NCI-H1694 treated with DMSO at 0.1 percent for 48 hours (cell line): ENCODE measurements at places on chromosomes 5 and 9.

DNA sequence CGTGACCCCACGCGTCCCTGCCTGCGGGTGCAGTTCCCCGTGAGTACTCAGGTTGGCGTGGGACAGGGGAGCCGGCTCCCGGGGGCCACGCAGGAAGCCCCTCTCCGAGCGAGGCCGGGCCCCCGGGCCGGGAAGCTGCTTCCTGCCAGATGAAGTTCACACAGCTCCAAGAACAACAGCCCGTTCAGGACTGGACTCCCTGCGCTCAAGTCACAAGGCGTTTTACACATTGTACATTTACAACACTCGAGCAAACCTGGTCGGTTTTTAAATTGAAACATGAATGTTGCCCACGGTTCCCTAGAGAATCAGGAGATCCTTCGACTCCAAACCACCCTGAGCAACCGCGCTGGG lies 22.4 kb downstream of the SLC9A3 start:
- DNase-seq = no peak

DNA sequence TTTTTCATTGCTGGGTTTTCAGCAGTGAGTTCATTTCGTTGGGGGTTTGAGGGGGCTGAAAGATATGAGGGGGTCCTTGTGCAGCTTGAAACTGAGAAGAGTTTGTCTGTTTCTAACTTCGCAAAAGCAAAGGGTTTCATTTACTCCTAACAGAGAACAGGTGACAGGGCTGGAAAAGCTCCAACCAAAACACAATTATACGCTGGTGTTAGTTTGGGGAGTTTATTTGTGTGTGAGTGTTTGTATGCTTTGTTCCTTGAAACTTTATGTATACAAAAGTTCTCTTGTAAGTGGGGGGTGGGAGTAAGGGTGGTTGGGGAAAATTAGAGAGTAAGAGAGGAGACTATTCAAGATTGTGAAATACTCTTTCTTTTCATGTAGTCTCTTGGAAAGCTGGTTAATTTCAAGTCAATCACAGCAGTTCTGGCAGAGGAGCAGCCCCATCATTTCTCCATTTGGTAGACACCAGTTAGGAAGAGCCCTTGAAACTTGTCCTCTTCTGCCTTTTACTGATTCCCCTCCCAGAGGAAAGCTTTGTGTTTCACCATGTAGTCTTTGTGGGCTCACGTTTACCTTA lies 881 bp downstream of the TNFAIP8 start:
- DNase-seq = no peak

- no peak for DNase-seq
Measured at GRCh38 chr5:102796009-102796408, 40.9 kb downstream of the PAM start.

DNA sequence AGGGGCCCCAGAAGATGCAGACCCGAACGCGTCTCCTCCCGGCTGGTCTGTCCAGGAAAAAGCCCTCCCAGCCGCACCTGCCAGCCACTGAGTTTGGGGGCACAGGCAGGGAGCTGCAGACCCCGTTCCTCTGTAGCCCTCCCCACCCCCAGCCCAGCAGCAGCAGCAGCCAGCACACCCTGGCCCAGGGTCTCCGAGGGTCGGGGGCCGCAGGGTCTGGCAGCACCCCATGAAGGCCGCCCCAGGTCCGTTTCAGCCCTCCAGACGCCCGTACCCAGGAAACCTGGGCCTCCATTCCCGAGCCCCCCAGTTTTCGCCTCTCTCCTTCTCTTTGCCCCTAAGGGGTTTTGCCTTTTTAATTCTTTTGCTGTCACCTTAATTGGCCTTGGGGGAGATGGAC lies 19.7 kb downstream of the EXD3 start:
- no peak for DNase-seq

DNA sequence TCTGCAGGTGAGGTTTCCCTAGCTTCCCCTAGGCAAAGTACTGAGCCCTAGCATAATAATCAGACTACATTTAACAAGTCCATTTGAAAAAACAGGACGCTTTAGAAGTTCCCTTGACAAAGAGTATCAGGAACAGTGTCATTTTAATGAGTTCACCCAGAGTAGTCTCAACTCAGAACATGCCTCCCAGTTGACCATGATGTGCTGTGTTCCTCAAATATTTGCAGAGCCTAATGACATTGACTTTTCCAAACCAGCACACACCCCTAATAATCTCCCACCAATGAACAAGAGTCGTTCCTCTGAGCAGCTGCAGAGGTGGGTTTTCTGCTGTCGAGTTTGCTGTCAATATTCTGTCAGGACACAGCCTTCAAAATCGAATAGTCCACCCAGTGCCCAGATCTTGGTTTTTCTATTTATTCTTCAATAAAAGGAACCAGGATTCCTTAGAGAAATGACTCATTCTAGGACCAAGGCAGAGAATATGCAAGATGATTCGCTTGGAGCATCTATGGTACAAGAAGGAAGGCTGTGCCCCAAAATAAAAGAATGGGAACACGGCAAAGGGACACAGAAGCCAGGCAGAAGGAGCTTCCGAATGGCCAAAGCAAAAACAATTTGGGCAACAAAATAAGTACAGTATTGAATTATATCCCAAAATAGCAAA lies 57.6 kb downstream of the OTULIN start:
- no peak for DNase-seq

GRCh38 chr9:85554349-85554748 lies 187.4 kb downstream of the AGTPBP1 start:
- no peak for DNase-seq

DNA sequence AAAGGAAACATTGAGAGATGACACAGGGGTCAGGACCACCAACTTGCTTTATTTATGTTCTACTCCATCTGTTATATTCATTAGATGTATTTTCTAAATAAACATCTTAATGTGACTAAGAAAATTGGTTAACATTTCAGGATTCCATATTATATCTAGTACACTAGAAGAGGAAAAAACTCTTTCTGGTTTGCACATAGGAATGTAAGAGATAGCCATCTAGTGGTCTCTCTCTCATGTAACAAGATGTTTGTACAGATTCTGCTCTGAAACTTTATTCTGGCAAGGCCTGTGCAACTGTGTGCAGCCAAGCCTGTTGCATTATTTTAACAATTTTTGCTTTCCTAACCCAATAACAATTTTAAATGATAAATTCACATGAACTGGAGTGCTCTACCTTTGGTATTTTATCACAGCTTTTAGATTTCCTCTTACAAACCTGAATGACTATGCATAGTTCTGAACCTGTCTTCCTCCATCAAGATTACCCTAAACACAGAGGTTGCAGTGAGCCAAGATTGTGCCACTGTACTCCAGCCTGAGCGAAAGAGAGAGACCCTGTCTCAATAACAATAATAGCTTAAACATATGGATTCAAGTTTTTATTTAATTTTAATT lies 148.2 kb downstream of the GIN1 start:
- peak; percentile 42 for DNase-seq

DNA sequence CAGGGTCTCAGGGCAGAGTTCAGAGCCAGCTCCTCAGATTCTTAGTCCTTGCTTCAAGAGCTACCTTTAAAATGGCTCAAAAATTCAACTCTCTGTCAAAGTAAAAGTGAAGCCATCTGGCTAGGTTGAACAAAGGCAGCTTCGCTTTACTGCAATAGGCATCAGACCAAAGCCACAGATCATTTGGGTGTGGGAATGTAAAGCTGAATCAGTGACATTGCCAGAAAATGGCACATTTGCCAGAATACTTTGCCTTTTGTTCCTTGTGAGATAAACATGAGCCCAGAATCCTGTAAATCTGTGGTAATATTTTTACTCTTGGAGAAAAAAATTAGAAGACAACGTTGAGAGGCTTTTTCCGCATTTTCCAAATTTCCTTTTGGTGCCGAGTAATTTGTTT lies 210.5 kb downstream of the PALM2AKAP2 start:
- DNase-seq = no peak
